Stimulated activated CD4-positive, alpha-beta T cell treated with anti-CD3 and anti-CD28 coated beads, TNF-alpha, amount 100 ng/mL, for 4 hours (primary cell): ENCODE measurements at places on chromosomes 6 and 20.

GRCh38 chr6:3788408-3789017, 37.0 kb upstream of the PXDC1 start:
- DNase-seq: no peak

GRCh38 chr20:54029176-54029575, 41.2 kb downstream of the BCAS1 start:
- DNase-seq: no peak

GRCh38 chr6:137868721-137869548, 1.9 kb downstream of the TNFAIP3 start:
- no peak for DNase-seq

DNA sequence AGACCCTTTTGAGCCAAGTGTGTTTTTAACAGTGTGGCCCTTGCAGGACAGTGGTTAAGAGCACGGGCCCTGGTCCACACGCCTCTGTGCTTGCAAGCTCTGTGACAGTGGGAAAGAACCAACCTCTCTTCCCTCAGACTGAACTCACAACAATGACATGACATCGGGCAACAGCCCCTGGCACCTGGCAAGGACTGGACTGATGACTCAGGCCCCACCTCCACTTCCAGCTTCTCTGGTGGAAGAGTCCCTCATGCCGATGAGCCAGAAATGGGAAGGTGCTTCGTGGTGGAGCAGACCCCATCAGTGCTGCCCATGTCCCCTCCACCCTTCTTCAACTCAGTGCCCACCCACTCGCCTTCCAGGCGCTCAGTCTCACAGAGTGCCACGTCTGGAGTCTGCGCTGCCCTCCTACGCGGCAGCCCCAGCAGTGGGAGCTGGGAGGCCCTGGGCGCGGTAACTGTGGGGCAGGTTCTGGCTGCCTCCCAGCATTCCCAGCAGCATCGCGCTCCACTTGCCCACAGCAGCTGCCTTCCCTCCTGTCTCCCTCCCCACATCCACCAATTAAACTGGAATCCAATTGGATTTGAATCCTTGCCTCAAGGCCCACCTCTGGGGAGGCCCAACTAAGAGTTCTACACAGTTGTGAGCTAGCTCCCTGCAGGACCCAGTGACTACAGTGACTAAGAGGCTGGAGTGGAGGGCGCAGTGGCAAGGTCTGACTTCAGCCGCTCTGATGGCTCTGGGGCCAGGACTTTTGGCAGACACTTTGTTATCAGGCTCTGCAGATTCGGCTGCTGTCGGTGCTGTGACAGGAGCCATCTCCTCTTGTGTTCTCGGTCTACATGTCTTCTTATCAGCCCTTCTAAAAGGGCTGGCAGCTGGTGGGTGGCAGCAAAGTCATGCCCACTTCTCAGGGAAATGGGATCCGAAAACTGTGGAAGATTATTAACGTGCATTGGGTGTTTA, 156.8 kb upstream of the MLN start:
- no peak for DNase-seq

DNA sequence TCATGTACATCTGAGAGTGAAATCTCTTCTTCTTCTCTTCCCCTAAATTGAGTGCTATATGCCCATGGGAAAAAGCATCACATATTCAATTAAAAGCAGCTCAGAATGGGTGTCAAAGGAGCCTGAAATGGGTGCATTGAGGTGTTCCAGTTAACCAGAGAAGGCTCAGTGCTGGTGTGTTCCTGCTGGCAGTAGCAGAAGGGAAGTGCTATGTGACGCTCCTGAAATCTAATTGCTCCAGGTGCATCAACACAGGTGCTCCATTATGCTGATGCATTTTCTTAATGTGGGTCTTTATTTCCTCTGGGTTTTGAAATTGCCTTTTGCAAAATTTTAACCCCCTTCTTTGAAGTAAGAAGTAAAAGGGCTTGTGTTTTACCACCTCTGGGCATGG, 17.9 kb downstream of the SLC22A2 start:
- DNase-seq: no peak

DNA sequence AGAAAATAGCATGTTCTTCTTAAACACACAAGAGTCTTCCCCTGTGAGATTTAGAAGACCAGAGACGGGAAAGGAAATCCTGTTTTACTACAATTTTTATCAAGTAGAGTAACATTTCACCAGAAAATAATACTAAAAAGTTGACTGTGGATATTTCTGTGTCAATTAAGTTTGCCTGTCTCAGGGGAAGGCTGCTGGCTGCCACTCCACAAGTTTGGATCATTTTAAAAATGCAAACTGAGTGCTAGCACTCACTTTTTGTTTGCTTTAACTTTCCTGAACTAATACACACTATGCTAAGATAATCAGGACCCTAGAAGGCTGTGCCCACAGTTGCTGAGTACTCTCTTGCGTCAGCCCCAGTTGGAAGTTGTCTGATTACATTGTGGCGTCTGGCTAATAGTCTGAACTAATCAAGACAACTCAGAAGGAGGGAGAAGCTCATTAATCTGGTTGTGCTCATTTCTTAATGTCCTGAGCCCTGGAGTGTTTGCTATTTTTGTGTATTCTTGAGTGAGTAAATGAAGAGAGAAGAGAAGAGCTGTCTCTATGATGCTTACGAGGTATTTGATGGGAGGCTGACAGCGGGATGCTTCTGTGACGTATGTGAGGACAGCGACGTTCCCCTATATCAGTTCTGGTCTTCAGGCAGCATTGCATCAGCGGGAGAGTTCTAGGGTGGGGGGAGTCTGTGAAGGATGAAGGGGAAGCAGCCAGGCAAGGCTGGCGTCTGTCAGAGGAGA, 664.2 kb downstream of the QKI start:
- no peak for DNase-seq

DNA sequence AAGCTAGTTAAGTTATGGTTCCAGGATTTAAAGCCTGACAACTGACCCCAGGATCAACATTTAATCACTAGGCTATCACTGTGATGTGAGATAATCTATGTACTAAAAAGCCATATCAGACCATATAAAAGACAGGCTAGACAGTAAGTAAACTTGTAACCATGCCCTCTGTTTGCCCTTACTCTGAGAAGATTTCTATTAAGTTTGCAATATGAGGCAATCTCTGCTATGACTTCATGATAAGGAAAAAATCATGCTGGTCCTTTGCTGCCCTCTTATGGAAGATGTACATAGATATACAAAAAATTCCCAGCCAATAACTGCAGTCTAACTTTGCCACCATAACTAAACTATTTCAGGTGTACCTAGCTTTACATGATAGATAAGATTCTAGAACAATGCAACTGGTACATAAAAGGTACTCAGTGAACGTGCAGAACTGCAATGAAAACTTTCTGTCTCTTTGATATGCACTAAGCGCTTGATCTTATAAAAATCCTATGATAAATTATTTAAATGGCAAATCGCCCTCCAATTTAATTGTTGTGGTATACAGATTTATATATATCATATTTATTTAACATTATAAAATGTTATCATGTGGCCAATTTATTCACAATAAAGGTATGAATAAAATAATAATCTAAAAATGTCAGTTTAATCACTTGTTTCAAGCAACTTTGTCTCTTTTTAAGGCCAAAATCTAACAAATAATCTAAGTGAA, 70.5 kb downstream of the FAM217A start:
- no peak for DNase-seq

- DNase-seq: no peak
Observed at GRCh38 chr6:89110284-89110683, 7.6 kb downstream of the SRSF12 start.

DNA sequence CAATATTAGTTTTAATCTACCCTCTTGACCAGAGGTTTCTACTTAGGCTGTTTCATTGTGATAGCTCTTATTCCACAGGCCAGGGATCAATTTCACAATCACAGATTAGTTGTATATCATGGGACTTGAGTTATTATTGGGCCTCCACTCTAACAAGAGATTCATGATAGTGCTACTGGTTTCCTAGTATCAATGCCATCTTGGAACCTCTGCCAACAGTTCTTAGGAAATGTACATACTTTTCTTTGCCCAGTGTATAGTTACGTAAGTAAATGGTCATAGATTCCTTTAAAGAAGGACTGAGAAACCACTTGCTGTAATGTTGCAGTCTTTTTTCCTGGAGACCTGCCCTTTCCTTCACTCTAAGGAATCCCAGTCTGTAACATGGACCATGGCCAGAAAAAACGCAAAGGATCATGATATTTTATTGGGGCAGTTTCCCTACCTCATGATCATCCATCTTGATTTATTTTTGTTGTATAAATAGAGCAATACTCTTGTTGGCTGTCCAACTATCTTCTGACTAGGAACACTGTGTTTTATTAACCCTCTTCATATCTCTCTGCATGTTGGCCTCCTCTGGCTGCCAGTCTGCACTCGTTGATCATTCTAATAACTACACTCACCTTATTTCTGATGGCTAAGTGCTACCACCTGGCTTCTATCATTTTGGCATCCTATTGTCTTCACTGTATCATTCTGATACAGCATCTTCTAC, 38.0 kb upstream of the VGLL2 start:
- DNase-seq: no peak

GRCh38 chr6:163254341-163254835, 160.1 kb upstream of the QKI start:
- DNase-seq: no peak

DNA sequence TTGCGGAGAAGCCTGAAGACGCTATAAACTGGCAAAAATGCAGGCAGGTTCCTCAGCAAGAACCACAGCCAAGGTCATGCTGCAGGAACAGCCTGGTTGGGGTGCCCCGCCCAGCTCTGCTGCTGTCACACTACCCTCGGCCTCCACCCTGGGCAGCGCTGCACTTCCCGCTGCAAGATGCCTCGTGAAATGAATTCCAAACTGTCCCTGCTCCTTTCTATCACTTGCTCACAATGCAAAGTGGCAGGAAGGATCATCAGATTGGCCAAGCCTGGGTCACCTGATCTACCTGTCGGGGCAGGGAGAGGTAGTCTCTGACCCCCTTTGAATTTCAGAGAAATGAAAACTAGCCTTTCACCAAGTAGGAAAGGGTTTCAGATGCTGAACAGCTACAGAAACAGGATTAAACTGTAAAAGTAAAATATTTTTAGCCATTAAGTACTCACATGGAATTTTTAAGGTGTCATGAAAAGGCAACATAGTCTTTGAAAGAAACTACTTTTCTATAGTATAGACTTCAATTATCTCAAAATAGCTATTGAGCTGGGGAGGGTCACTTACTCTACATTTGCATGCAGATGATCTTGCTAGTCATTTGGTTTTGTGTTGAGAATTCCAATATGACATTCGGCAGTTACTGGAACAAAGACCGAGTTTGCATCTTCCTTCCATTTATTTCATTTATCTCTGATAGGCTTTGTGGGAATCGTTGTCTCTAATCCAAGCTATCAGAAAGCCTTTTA, 236.4 kb upstream of the ASCC3 start:
- DNase-seq: no peak

- DNase-seq: no peak
Observed at GRCh38 chr6:135014353-135014832, 40.2 kb downstream of the HBS1L start.

GRCh38 chr20:6940048-6940447, 172.6 kb downstream of the BMP2 start:
- no peak for DNase-seq
